ENCODE measurements at places on chromosomes 5 and 9. TPM values are rescaled to one million over a fixed set of nuclear protein-coding genes. Genes with fewer than 3 reads are reported as not detected.

DNA sequence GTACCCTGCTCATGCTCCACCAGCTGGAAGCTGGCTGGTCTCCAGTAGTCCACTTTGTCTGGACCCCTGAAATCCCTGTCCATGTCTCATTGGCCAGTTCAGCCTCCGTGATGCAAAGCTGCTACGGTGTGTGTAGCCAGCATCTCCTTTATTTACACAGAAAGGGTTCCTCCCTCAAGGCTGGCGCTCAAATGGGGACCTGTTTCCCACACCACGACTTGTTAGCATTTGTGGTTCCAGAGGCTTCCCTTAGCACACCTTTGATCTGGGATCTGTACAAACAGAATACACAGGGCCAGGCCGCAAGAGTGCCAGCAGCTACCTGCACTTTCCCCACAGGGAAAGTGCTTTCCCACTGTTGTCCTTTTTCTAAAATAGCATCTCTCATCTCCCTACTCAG lies 5.7 kb upstream of the SMU1 start:
- no peak for DNase-seq

DNA sequence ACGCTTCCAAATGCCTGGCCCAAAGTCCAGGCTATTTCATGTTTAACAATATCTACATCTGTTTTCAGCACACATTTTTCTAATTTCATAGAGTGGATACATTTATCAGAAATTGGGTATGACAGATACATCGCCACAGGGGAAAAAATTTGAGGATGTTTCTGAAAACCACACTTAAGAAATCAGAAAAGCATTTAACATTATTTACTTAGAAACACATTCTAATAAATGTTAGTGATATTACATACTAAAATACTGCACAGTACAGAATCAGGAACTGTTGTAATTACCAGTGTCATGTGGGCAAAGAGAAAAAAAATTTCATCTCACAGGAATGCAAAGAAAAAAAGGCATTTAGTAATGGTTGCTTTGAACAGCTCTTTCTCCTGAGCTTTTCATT lies 310.5 kb upstream of the KIF2A start:
- DNase-seq = no peak

GRCh38 chr5:10486511-10487344 lies 45.0 kb downstream of the ROPN1L start:
- DNase-seq = no peak

DNA sequence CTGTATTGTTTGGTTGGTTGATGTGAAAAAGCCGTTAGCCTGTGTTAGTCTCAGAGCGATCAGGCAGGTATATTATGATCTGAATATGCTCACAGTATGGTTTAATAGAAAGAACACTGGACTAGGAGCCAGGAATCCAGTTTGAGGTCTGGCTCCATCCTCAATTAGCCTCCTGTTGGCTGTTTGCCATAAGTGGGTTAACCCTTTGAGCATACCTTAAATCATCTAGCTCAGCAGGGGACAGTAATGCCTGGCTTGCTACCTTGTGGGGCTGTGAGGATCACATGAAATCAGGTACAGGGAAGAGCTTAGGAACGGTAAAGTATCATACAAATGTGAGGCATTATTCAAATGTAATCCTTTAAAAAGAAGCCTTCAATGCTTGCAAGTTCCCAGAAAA lies 104.7 kb downstream of the CMYA5 start:
- no peak for DNase-seq

DNA sequence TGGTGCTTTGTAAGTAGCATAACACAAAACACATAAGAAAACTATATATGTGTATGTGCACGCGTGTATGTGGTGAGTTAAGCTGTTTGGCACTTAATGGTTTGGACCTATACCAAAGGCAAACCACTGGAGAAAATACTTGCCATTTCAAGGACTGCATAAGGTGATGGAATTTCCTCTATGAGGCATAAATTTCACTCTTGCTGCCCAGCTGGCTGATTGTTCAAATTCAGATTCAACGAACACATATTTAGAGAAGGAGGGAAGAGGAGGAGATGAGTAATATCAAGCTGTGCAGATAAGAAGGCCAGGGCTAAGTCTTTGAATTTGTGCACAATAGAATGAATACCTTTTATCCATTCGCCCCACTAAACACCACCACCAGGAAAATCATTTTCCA lies 470.6 kb upstream of the MPDZ start:
- no peak for DNase-seq

Gene GPX3
- total RNA-seq = 1,327 TPM

Gene CA9
- 0.85 TPM for total RNA-seq

Gene SPINK6
- not detected for total RNA-seq

Gene BRINP1
- 1.4 TPM for total RNA-seq

All from kidney (tissue), 22 donors.